ENCODE measurements at places on chromosomes 2 and 18. TPM values are rescaled to one million over a fixed set of nuclear protein-coding genes. Genes with fewer than 3 reads are reported as not detected.

DNA sequence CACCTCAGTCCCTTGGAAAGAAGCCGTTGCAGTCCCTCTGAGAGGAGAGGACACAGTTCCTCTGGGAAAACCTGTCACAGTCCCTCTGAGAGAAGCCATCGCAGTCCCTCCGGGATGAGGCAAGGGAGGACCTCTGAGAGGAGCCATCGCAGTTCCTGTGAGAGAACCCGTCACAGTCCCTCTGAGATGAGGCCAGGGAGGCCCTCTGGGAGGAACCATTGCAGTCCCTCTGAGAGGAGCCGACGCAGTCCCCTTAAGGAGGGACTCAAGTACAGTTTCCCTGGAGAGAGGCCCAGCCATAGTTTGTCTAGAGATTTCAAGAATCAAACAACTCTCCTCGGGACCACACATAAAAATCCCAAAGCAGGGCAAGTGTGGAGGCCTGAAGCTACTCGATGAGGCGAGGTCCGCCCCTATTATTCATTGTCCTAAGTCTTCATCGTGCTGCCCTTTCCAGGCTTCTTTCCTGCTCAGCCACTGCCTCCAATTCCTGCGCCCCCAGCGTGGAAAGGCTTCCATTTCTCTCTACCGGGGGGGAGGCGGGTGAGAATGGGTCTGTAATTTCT, 630 bp upstream of the ZNF512 start:
- H3K36me3 ChIP-seq: peaks cover 37% of the 10 kb centered on the region
- peak overlapping the region; percentile 91 for H3K27ac ChIP-seq
- peaks cover 45% of the 10 kb centered on the region for H3K4me1 ChIP-seq
- DNase-seq: no peak
- peaks cover 12% of the 10 kb centered on the region for H3K27me3 ChIP-seq

DNA sequence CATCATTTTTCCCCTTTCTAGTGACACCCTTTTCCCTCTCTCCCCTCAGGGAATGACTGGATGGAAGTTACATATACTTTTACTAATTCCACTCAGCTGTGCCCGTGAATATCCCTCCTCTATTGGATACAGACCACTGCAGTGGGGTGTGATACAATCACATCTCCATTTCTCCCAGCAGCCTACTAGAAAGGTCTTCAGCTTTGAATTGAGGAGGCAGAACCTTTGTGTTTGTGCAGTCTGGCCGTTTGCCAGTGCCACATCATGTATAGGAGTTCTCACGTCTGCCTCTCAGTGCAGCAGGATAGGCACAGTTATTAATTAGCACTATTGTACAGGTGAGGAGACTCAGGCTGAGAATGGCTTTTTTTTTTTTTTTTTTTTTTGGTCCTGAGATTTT, 16.4 kb downstream of the TNFRSF11A start:
- H3K27ac ChIP-seq: no peak overlapping the region
- peaks cover 35% of the 10 kb centered on the region for H3K36me3 ChIP-seq
- H3K4me1 ChIP-seq: peaks cover 71% of the 10 kb centered on the region
- no peak overlapping the region for H3K4me3 ChIP-seq
- no peak for DNase-seq
- no peaks in the 10 kb centered on the region for H3K27me3 ChIP-seq

GRCh38 chr18:9614401-9615279, at the start of gene PPP4R1:
Gene PPP4R1 (minus strand): TSS chr18:9614559. CDS start chr18:9614484, 75 bp downstream.
- H3K36me3 ChIP-seq: peaks cover 15% of the 10 kb centered on the region
- no peaks in the 10 kb centered on the region for H3K27me3 ChIP-seq
- peaks cover 59% of the 10 kb centered on the region for H3K4me1 ChIP-seq

Gene FAP
- total RNA-seq: not detected

Gene MC4R
- total RNA-seq: not detected
